HCEC 1CT (cell line): ENCODE measurements at places on chromosomes 7 and 10.

- DNase-seq = peak; percentile 49
These were observed 192.4 kb downstream of the PTN start for GRCh38 chr7:137151041-137151689.

- DNase-seq = no peak
These were observed 244.5 kb downstream of the KIAA1217 start for GRCh38 chr10:24453404-24453830.

DNA sequence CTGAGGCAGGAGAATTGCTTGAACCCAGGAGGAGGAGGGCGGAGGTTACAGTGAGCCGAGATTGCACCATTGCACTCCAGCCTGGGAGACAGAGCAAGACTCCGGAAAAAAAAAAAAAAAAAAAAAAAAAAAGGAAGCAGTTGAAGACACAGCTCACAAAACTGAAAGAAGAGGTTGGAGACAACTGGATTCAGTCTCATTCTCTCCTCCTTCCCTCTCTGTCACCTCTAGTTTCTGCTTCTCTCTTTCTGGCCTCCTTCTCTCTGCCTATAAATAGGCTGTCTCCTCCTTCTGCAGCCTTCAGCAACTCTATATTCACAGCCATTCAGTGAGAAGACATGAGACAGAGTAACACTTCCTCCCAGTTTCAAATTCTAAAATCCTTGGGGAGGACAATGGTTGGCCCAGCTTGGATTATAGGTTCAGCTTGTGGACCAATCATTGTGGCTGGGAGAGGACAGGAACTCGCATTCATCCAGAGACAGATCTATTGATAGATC is 125.6 kb upstream of the HABP2 start:
- no peak for DNase-seq

DNA sequence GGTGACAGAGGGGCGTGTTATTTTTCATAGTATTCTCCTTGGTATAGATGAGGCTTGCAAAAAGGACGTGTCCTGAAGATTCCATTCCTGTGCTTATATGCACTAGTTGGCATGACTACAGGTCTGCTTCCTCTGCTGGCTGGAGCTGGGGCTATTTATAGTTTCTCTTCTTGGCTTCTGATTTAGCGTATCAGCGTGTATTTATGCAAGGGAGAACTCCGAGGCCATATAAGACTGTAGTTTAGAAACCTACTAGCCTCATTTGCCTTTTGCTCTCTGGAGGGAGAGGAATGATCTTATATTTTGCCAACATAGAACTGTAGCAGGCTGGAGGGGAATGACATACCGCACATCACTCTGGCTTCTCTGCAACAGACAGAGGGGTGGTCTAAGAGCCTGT is 39.7 kb downstream of the CACNB2 start:
- peak; percentile 86 for DNase-seq

DNA sequence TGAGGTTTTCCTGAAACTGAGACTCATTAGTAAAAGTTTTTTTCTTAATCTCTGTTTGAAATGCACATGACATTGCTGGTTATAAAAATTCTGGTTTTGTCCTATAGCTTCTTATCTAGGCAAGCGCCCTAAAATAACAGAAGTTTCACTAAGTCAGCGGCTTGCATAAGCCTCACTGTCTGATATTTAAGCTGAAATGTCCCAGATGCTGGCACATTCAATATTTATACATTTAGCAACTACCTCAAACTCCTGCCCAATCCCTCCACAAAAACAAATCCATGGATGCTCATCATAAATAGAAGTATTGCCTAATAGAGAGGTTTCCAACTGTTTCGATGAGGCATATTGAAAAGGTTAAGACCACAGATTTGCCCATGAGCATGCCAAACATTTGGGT is 83.1 kb upstream of the EGR2 start:
- DNase-seq = no peak

DNA sequence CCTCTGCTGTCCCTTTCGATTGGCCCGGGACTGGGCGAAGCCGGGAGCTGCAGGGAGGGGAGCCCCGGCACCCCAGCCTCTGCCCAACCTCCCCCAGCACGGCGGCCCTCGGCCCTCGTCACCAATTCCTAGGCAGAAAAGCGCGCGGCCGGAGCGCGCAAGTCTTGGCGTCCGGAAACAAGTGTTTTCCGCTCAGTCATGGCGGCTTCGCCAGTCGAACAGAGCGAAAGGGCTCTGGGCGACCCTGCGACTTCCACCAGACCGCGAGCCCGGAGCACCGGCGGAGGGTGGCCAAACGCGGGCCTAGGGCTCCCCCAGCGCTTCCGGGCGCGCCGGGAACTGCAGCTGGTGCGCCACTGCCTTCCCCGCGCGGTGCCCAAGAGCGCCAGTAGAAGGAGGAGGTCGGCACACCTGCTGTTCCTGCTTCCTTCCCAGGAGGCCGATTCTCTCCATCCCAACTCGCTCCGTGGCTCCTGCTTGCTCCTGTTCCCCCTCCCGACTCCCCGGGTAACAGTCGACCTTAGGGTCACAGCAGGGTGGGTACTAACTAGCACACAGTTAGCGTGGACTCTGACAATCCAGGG is 729.9 kb downstream of the ZWINT start:
- DNase-seq = no peak

DNA sequence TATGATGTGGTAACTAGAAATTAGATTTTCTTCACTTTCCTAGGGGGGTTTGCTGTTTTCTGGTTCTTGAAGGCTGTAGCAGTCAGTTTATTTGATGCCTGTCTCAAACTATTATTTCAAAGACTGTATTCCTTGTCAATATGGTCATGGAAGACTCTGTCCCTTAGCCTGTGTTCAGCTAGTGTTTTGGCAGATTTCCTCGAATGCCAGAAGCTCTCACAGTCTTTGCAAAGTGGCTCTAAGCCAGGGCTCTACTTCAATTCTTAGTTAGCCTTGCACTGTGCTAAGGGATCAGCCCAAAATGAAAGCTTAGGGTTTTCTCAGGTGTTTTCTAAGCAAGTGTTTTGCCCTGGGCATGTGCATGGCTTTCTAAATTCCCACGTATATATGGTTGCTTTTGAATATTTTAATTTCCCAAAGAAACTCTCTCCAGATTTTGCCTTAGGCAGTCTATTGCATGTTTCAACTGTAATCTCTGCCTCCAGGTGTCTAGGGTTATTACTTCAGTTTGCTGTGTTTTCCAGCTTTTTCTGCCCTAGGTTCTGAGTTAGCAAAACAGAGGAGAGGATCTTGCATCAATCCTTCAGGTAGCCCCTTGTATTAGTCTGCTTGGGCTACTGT is 7.2 kb upstream of the C1GALT1 start:
- no peak for DNase-seq

- peak; percentile 11 for DNase-seq
These were observed 20.8 kb upstream of the SDHAF3 start for GRCh38 chr7:97096661-97097060.

GRCh38 chr7:30671793-30672465 is 10.3 kb downstream of the CRHR2 start:
- DNase-seq = peak; percentile 38

GRCh38 chr10:61860964-61861758 is 40.3 kb upstream of the ARID5B start:
- no peak for DNase-seq

- DNase-seq = no peak
These were observed 106.3 kb downstream of the GRK5 start for GRCh38 chr10:119313644-119314043.

- peak; percentile 86 for DNase-seq
These were observed 57.2 kb upstream of the ECHDC3 start for GRCh38 chr10:11684717-11685645.

GRCh38 chr10:118952493-118953295 is 76.8 kb upstream of the NANOS1 start:
- DNase-seq = no peak
